HFFc6 (cell line): ENCODE measurements at places on chromosomes 12 and 14. TPM values are rescaled to one million over a fixed set of nuclear protein-coding genes. Genes with fewer than 3 reads are reported as not detected.
A peak's percentile ranks its signal among the peaks of the same experiment; 100 is the strongest.

PTPRB gene
- 2.4 and 4.1 TPM in 2 replicates for total RNA-seq

CSRP2 gene
- total RNA-seq = 19.6 to 30.1 TPM (median 27.5 TPM) in 3 replicates

DNA sequence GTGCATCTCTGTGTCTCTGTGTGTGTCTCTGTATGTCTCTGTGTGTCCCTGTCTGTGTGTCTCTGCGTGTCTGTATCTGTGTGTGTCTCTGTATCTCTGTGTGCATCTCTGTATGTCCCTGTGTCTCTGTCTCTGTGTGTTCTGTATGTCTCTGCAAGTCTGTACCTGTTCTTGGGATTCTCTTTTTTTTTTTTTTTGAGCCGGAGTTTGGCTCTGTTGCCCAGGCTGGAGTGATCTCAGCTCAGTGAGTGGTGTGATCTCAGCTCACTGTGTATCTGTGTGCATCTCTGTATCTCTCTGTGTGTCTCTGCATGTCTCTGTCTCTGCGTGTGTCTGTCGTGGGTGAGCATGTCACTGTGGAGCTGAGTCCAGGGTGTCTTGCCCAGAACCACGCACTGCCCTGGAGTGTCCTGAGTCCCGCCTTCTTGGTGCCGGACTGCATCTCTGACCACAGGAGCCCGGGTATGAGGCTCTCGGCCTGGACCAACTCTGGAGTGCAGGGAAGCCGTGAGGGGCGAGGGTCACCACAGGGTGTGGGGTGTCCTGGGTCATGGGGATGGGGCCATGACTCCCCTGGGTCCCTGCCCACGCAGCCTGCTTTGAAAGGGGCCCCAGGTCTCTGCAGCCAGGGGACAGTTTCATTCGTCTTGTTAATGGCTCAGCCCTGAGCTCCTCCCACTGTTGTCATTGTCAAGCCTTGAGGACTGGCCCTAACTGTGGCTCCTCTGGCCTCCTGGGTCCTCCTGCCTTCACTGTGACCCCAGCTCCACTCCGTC, 11.8 kb downstream of the MYL2 start:
- H3K36me3 ChIP-seq = no peaks in the 10 kb centered on the region
- DNase-seq = no peak
- peaks cover 19% of the 10 kb centered on the region for H3K27me3 ChIP-seq
- H3K4me3 ChIP-seq = no peak overlapping the region
- H3K4me1 ChIP-seq = no peaks in the 10 kb centered on the region; the same call in 1 of the 2 replicates

DNA sequence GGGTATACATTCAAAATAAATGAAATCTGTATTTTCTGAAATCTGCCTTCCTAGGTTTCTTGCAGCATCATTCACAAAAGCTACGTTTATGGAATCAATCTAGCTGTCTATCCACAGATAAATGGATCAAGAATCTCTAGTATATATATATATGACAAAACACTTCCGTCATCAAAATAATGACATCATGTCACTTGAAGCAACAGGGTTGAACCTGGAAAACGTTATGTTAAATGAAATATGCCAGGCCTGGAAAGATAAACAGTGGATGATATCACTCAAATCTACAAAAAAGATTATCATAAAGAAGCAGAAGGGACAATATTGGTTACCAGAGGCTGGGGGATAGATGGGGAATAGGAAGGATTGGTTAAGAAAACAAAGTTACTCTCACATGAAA, 28.6 kb downstream of the ASCL4 start:
- H3K36me3 ChIP-seq = no peaks in the 10 kb centered on the region
- no peaks in the 10 kb centered on the region for H3K4me1 ChIP-seq
- DNase-seq = no peak
- no peak overlapping the region for H3K4me3 ChIP-seq
- H3K27ac ChIP-seq = no peak overlapping the region

- peak overlapping the region; percentile 22; the same call in 1 of the 2 replicates for H3K27ac ChIP-seq
- peaks cover 34% of the 10 kb centered on the region for H3K4me1 ChIP-seq
- H3K4me3 ChIP-seq = no peak overlapping the region
- H3K36me3 ChIP-seq = peaks cover 15% of the 10 kb centered on the region
These were observed 117.4 kb downstream of the KTN1 start for GRCh38 chr14:55697414-55697861.

GRCh38 chr12:67434671-67435370, 165.7 kb downstream of the CAND1 start:
- peak overlapping the region; percentile 88 for H3K27ac ChIP-seq
- H3K4me1 ChIP-seq = peaks cover 75% of the 10 kb centered on the region
- H3K27me3 ChIP-seq = no peaks in the 10 kb centered on the region; the same call in 1 of the 2 replicates
- peaks cover 5% of the 10 kb centered on the region; the same call in 1 of the 2 replicates for H3K36me3 ChIP-seq
- DNase-seq = peak; percentile 97
- peak overlapping the region; percentile 67 for H3K4me3 ChIP-seq

RDH16 gene
- not detected in 3 replicates for total RNA-seq

IL31 gene
- total RNA-seq = not detected in 3 replicates

DNA sequence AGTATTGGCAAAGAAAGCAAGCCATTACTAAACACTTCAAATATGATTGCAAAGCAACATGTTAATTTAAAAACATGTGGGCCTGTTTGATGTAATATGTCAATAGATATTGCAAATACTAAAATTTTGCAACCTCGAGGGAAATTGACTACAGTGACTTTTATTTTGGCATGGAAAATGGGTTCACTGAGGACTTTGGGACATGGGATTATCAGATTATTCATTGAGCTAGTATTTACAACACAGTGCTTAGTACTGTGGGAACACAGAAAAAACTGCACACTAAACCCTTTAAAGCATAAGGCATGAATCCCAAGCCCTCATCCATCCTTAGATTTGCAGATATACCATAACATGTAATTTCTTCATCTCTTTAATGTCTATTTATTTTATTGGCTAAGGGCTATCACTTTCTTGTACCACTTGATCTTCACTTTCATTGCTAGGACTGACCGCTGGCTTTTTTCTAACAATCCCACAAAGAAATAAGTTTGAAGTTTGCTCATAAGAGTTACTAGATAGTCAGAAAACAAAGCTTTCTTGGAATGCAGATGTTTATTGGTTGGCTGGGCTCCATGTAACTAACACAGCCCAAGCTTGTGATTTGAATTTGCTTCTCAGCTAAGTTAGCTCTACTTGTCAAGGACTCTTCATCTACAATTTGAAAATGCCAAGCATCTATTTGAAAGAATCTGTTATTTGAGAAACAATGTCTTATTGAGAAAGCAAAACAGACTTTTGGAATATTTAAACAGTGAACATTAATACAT, 48.7 kb downstream of the PPFIBP1 start:
- peak; percentile 21 for DNase-seq
- no peaks in the 10 kb centered on the region for H3K27me3 ChIP-seq
- H3K36me3 ChIP-seq = peaks cover 12% of the 10 kb centered on the region

DNA sequence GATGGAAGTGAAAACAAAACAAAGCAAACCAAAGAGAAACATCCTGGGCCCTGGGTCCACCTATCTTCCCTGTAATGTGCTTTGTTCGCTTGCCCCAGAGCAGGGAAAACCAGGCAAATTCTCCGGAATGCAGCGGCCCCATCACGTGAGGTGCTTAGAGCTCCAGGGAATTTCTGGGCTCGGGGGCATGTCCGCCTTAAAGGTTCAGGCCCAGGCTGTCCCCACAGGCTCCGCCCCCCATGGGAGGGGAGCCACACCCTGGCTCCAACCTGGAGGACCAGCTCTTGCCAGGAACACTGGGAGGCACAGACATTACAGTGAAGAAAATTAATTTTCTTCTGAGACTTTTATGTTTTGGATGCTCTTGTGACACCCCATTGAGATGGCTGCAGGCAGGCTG, 69.9 kb downstream of the RBM19 start:
- no peaks in the 10 kb centered on the region for H3K36me3 ChIP-seq
- H3K4me1 ChIP-seq = peaks cover 6% of the 10 kb centered on the region; the same call in 1 of the 2 replicates
- DNase-seq = no peak
- H3K4me3 ChIP-seq = no peak overlapping the region
- peaks cover under 1% of the 10 kb centered on the region; the same call in 1 of the 2 replicates for H3K27me3 ChIP-seq
- no peak overlapping the region for H3K27ac ChIP-seq

LUM gene
- 52.7 to 62.0 TPM (median 61.4 TPM) in 3 replicates for total RNA-seq

KRT85 gene
- not detected in 3 replicates for total RNA-seq

MUCL1 gene
- not detected in 3 replicates for total RNA-seq

CD4 gene
- 0.09 to 0.25 TPM in 2 of 3 replicates, not detected in the other for total RNA-seq

GRCh38 chr14:90533591-90534021, 136.8 kb downstream of the CALM1 start:
- H3K4me3 ChIP-seq = no peak overlapping the region
- no peak for DNase-seq
- H3K36me3 ChIP-seq = no peaks in the 10 kb centered on the region
- H3K27ac ChIP-seq = no peak overlapping the region
- H3K4me1 ChIP-seq = peaks cover 8% of the 10 kb centered on the region

DNA sequence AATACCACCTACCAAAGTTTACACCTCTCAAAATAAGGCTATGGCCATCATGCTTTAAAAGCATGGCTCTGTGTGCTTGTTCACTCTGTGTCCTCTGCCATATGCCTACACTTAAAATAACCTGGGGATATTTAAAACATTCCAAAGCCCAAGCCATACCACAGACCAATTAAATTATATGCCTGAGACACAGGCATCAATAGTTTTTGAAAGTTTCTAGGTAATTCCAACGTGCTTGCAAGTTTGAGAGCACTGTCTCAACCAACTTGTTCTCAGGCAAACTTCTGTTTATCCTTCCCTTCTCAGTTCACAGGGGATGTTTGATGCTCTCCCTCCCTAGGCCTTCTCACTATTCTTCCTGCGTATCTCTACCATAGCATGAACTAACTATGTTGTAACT, 3.4 kb upstream of the FRMD6 start:
- peaks cover 52% of the 10 kb centered on the region for H3K4me1 ChIP-seq
- H3K27ac ChIP-seq = peak overlapping the region; percentile 60
- peaks cover 44% of the 10 kb centered on the region for H3K36me3 ChIP-seq
- H3K4me3 ChIP-seq = peak overlapping the region; percentile 96

GRCh38 chr12:104505095-104505818, 48.5 kb downstream of the CHST11 start:
- no peak for DNase-seq
- H3K4me3 ChIP-seq = no peak overlapping the region
- H3K4me1 ChIP-seq = peaks cover 17% of the 10 kb centered on the region
- H3K27ac ChIP-seq = no peak overlapping the region
- peaks cover 11% of the 10 kb centered on the region; the same call in 1 of the 2 replicates for H3K36me3 ChIP-seq

GZMB gene
- total RNA-seq = not detected in 2 replicates

DNA sequence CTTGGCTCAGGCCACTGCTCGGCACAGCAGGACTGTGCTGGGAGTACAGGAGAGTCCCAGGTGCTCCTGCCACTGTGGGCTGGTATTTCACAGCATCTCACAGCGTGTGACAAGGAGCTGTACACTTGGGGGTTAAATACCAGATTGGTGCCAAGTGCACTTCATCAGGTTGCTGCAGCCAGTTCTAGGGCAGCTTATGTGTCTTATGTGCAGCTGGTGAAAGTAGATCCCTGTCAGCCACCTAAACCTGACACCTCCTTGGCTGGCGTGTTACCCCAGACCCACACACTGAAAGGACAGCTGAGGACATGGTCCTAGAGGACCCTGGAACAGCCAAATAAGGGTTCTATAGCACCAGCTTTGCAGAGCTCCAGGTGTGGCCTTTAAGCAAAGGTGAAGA, 18.9 kb downstream of the PLEKHH1 start:
- no peaks in the 10 kb centered on the region for H3K36me3 ChIP-seq
- no peak overlapping the region for H3K4me3 ChIP-seq
- no peak overlapping the region for H3K27ac ChIP-seq
- H3K27me3 ChIP-seq = peaks cover 58% of the 10 kb centered on the region

DNA sequence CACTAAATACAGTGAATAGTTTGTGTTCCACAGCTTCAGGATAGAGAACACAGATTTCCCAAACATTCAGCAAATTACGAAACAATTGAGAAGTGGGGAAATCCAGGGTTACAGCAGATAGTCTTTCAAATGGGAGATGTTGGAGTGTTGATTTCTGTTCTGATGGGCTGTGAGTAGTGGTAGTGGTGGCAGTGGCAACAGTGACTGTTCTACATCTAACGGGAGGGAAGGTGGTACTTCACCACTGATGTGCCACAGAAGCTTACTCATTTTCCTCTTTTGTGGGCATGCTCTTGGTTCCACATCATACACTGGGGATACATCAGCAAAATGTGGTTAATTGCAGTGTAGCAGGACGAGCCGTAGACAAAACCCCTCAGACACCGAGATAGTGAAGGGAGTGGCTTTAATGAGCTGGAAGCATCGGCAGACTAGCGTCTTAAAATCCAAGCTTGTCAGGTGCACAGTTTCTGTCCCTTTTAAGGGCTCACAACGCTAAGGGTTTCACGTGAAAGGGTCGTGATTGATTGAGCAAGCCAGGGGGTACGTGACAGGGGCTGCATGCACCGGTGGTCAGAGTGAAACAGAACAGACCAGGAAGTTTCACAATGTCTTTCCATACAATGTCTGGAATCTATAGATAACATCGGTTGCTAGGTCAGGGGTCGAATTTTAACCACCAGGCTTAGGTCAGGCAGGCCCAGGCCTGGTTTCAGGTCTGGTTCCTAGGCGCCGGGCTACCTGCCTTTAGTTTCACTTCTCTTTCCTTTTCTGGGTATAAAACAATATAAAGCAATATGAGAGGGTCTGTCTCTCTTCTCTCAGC, 330.6 kb upstream of the FBXO33 start:
- no peaks in the 10 kb centered on the region for H3K4me1 ChIP-seq
- H3K4me3 ChIP-seq = no peak overlapping the region
- DNase-seq = no peak
- no peaks in the 10 kb centered on the region for H3K36me3 ChIP-seq
- no peaks in the 10 kb centered on the region; the same call in 1 of the 2 replicates for H3K27me3 ChIP-seq

LYZ gene
- total RNA-seq = not detected in 3 replicates

MYBPC1 gene
- total RNA-seq = not detected in 3 replicates

IFNG-AS1 gene
- total RNA-seq = not detected in 3 replicates

DNA sequence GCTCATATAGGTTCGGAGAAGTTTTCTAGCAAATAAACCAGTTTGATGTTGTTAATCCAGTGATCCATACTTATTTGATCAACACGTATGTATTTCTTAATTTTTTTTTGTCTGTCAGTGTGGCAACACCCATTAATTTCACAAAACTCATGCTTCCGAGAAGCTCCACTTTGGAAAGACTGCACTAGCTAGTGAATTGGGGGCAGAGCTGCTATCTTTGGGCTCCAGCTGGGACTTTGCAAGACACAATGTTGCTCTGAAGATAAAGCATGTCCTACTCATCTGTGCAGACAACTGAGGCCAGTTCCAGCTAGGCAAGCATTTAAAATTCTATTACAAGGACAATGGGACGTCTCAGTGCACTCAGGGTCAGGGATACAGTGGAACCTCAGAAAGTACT, 298.4 kb downstream of the NUAK1 start:
- H3K27me3 ChIP-seq = no peaks in the 10 kb centered on the region
- no peak for DNase-seq
- no peaks in the 10 kb centered on the region for H3K36me3 ChIP-seq
- peaks cover 11% of the 10 kb centered on the region; the same call in 1 of the 2 replicates for H3K4me1 ChIP-seq

DNA sequence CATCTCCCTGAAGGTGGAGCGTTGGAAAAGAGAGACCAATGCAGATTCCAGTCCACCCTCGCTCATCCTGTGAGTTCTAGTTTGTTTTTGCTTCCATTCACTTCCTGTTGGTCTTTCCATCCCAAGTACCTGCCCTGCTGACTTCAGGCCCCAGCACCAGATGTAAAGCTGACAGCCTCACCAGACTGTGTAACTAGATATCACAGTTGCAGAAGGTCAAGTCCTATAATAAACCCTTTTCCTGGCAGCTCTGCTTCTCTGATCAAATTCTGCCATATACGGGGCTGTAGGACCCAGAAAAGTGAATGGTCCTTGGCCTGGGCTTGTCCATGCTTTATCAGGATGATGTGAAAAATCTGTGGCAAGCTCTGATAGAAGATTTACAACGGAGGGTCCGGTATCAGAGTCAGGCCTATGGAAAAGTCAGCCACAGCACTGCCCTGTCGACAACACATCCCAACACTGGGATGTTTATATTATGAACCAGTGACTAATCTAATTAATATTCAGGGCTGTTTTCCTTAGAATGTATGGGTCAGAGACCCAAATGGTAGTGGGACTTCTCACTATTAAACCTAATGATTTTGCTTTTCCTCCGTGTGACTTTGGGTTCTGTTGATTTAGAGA, 42.1 kb downstream of the CCDC175 start:
- H3K4me3 ChIP-seq = no peak overlapping the region
- H3K36me3 ChIP-seq = no peaks in the 10 kb centered on the region
- peaks cover 4% of the 10 kb centered on the region for H3K27me3 ChIP-seq
- no peak for DNase-seq
- no peak overlapping the region for H3K27ac ChIP-seq

NXPH4 gene
- 2.9 and 5.5 TPM in 2 replicates for total RNA-seq
